ENCODE measurements at places on chromosomes 11 and 22.

GRCh38 chr11:44835938-44836337 lies 109.2 kb downstream of the TSPAN18 start:
- DNase-seq = no peak

DNA sequence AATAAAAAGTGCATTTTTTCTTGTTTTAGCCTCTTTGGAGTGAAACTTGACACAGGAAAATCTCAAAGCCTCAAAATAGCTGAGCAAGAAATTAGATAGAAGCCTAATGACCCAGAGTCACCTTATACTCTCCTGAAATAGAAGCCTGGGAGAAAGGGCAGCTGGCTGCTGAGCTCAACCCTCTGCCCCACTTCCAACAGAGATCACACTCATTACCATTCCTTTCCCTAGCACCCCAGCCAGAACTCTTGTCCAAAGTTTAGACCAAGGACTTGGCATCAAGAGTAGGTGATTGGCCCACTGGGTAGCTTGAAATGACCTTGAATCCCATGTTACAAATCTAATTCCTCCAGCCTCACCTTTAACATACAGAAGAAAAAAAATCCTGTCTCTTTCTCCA lies 62.7 kb upstream of the AMOTL1 start:
- DNase-seq = no peak

DNA sequence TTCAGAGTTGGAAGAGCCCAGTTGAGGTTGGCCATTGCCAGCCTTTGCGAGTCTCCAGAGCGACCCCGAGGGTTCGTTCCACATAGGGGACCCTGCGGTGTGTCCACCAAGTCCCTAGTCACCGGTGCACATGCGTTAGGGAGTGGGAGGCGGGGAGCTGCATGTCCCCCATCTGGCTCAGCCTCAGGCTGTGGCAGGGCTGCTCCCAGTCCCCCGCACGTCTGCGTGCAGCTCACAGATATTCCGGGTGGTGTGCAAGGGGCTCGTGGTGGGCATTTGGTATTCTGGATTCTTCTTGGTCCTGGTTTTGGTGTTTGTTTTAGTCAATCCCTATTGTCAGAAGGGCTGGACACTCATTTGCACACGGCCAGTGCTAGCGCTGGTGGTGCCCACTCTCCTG lies 48.8 kb downstream of the MUC6 start:
- DNase-seq = no peak

DNA sequence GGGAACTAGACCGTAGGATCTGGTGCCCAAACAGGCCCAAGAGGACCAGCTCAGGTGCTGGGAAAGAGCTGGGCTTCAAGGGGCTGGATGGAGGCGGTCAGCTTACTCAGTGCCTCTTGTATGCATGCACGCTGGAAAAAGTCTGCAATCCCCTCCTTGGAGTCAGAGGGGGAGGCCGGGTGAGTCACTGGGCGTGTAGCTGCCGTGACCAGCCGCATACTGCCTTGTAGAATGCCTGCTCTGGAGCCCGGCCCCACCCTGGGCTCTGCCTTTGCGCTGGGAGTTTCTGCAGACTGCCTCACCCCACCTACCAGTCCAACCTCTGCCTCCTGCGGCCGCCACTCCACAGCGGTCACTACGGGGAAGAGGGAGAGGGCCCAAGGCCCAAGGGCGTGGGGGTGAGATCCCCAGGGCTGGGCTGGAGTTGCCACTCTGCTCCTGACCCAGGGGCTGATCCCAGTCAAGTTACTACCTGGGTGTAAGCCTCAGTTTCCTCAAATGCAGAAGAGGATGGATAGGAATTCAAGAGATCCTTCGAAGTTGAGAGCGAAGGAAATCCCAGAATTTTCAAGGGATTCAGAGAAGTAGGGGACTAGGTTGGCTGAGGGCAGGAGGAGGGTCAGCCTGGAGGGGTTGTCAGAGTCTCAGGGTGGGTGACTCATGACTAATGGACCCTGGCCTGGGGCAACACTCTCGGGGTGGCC lies 4.2 kb downstream of the MRGPRF start:
- DNase-seq = no peak

DNA sequence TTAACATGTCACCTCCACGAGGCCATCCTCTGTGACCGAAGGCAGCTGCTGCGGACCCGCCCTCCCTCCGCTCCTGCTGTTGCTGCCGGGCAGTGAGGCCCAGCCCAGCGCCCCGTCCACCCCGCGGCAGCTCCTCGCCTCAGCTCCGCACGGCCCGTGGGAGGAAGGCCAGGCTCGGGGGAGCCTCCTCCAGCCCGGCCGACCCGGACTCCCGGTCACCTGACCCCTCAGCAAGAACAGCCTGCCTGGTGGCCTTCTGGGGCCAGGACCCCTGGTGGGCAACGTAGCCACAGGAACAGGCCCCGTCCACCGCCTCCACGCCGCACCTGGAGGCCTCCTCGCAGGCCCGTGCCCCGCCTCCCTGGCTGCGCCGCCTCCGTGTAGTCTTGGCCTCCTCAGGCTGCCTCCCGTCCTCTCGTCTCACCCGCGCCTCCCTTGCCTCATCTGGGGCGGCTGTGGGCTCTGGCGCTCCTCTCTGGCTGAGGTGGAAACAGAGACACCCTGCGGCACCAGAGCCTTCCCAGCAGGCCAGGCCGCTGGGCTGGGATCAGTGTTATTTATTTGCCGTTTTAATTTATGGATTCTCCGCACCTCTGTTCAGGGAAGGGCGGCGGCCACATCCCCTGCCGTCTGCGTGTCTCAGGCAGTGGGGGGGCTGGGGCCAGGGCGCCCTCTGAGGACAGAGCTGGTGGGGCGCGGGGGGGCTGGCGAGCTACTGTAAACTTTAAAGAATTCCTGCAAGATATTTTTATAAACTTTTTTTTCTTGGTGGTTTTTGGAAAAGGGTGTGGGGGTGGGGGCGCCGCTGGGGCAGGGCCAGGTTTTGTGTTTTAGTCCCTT lies 25.4 kb downstream of the MOB2 start:
- no peak for DNase-seq

Measured in NCI-H187 treated with DMSO at 0.1 percent for 48 hours (cell line).